ENCODE measurements at places on chromosomes 1 and 21.

DNA sequence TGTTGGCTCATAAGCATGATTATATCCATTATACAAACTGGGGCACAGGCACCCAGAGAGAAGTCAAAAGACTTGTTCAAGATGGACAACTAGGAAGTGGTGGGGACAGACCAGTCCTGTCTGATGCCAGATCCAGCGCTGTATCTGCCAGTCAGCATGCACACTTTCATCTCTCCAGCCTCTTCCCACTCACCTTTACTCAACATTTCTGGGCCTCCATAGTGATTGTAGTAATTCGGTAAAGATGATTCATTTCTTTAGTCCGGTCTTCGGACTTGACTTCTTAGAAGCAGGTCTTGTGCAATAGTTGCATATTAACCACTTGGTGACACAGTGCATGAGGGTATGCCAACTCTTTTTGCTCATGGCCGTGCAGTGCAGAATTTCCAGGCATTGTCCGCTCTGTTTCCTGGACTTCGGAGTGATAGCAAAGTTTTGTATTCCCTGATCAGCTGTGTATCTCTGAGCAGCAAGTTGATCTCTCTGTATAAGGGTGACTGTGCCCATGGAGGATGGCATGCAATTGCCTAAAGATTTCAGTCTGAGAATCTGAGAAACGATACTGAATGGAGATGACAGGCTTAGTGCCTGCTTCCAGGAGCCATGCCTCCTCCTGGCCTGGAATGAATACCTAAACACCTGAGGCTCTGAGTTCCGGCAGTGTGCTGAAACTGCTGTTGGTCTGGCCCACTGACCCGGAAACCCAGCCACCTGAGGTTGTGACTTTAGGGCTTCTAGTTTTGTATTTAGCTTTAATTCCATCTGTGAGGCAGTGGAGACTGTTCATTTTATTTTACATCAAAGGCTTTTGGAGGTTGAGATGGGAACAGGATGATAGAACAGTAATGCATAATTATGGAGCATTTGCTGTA is 39.0 kb downstream of the GALNT2 start:
- no peak for DNase-seq

DNA sequence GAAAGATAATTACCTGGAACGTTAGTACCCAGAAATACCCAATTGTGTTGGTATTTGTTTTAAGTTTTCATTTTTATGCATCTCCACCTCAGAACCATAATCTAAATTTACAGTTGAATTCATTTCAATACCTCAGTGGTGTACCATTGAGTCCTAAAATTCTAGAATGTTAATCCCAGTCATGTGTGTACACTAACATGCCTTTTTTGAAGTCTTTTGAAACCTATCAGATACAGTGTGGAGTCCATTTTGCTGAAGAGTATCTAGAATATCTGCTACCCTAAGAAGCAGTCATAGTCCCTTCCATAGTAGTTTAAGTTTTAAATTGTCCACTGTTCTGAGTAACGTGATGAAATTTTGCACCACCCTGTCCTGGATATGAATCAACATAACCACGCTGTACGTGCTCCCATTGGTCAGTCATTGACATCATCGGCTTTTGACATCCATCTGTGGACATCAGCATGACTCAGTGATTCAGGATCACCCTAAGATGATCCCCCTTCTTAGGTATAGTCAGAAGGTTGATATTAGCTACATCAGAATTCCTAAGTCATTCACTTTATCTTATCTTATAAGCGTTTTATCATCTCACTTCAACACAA is 7.5 kb upstream of the ASH1L start:
- no peak for DNase-seq

GRCh38 chr1:161915051-161915503 is 108.6 kb downstream of the OLFML2B start:
- no peak for DNase-seq

DNA sequence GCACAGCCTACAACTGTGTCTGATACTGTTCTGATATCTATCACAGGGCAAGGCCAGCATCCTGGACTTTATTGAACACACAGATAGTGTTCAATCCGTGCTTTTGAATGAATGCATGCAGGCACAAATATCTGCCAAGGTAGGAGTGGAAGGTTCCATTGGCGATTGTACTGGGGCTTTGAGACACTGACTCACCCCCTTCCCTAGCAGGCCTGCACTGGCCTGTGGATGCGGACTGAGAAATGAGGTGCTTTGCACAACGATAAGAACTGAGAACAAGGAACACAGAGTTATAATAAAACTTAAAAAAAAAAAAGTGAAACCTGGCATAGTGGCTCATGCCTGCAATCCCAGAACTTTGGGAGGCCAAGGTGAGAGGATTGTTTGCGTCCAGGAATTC is 62.4 kb upstream of the NGF start:
- no peak for DNase-seq

- DNase-seq = no peak
Observed at GRCh38 chr1:235784950-235785349, 81.8 kb downstream of the LYST start.

GRCh38 chr1:246698466-246699094 is 25.6 kb upstream of the SCCPDH start:
- no peak for DNase-seq

All from SK-N-DZ (cell line).